ENCODE measurements at places on chromosomes 1 and 21.

DNA sequence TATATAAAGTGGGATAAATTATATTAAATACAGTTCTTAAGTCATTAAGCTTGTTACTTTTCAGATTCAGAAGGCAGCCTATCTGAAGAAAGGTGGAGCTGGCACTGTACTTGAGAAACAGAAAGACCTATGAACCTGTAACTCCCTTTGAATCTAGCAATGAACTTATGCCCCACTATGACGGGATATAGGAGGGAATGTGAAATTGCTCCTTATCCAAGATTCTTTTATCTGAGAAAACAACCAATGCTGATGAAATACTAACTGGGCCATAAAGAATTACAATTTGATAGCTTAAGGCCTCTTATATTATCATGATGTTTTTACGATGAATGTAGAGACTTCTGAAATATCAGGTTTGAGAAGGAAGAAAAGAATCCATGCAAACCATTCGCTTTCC lies 50.1 kb downstream of the ATP1B1 start:
- no peak for DNase-seq

- no peak for DNase-seq
Observed at GRCh38 chr1:204634260-204634910, 51.2 kb downstream of the LRRN2 start.

DNA sequence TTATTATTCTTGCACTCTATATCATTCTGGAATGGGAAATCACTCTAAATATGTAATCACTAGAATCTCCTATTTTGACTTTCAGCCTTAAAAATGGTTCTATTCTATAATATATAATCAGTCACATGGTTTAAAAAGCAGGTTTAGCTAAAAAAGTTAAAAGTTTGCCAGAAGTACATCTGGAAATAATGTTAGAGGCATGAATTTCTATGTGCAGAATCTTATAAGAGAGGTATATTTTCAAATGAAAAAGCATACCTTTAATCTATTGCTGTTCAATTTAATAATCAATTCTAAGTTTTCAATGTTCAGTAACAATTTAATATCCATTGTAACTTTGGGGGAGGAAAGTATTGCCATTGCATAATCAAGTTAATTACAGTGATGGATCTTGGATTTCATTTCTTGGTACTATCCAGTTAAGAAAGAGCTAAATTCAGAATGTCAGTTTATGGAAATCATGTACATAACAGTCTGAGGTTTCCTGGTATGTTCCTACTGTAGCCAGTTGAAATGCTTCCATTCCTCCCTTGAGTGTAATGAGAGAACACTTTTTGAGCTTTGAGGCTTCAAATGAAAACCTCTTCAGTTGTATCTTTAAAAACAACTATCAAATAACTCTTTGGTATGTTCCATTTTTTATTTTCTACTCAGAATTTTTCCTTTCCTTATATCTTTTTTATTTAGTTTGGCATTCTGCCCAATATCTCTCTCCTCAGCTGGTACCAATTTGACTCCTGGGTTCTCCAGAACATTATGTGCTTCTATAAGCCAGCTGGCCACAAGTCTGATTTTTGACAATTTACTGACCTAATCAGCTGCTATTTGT lies 175.7 kb upstream of the COL11A1 start:
- no peak for DNase-seq

DNA sequence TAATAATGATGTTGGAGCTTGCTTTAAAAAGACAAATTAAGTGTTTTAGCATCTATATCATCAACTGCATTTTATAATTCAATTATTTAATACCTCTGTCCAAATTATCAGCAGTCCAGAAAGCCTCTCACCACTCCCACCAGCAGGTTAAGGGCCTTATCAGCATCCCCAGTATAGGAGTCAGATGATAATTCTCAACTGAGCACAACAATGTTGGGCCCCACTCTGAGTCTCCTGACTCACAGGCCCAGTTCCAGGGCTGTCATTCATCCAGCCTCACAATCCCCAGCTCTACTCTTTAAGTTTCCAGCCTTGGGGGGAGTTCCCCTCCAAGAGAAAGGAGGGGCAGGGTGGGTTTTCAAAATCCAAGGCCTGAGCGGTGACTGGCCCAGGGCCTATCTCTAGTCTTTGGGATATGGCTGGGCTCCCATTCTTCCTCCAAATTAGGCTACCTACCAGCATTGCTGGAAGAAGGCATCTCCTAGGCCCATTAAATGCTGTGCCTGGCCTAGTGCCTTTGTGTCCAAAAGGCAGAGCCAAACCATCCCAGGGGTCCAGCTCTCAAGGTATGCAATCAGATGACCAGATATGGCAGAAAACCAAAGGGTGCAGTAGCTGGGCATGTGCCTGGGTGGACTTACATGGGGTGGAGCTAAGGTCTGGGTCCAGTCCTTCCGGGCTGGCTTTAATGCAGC lies 134.1 kb downstream of the GLUL start:
- no peak for DNase-seq

DNA sequence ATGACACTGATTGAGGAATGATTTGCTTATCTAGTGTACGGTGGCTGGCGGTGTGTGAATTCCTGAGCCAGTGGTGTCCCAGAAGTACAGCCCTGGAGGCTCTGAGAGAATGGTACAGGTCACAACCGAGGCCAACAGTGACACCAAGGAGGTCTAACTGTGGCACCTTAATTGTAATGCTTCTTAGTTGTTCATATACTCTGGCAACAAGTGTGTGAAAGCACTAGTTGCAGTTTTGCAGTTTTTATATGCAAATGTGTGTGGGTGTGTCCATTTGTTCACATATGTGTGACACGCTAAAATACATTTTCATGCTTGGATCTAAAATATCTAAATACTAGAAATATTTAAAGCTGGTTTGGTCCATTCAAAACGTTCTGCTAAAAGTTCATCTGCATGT lies 185.3 kb upstream of the FMN2 start:
- DNase-seq, result no peak

Measured in activated T-cell treated with anti-CD3 and anti-CD28 coated beads for 4 hours (primary cell).